ENCODE measurements at places on chromosomes 5 and 9.

DNA sequence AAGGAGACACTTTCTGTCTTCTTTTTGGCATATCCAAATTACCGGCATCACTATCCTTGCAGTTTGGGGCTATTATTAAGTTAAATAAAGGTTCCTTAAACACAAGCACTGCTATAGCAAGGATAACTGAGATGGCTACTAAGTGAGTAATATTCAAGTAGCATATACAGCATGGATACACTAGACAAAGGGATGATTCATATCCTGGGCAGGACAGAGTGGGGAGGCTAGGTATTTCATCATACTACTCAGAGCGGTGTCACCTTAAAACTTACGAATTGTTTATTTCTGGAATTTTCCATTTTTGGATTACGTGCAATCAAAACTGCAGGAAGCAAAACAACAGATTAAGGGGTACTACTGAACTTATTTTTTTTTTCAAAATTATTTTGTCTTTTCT lies 54.1 kb downstream of the FER start:
- DNase-seq, result no peak
- H3K27ac ChIP-seq, result no peak overlapping the region
- H3K4me1 ChIP-seq, result no peaks in the 10 kb centered on the region
- H3K27me3 ChIP-seq, result no peaks in the 10 kb centered on the region
- peaks cover 2% of the 10 kb centered on the region for H3K36me3 ChIP-seq
- no peak overlapping the region for H3K4me3 ChIP-seq

- no peak overlapping the region for H3K27ac ChIP-seq
- peaks cover 7% of the 10 kb centered on the region for H3K27me3 ChIP-seq
- no peak for DNase-seq
- H3K4me1 ChIP-seq, result no peaks in the 10 kb centered on the region
- H3K36me3 ChIP-seq, result no peaks in the 10 kb centered on the region
- H3K4me3 ChIP-seq, result no peak overlapping the region
Observed at GRCh38 chr9:72898360-72898759, 54.5 kb downstream of the ALDH1A1 start.

GRCh38 chr5:1781726-1782384 lies 17.8 kb downstream of the MRPL36 start:
- H3K4me1 ChIP-seq, result peaks cover 17% of the 10 kb centered on the region
- peak overlapping the region; percentile 57 for H3K27ac ChIP-seq
- no peaks in the 10 kb centered on the region for H3K36me3 ChIP-seq

- no peaks in the 10 kb centered on the region for H3K36me3 ChIP-seq
- DNase-seq, result no peak
- H3K27ac ChIP-seq, result no peak overlapping the region
- H3K4me1 ChIP-seq, result no peaks in the 10 kb centered on the region
Observed at GRCh38 chr9:135611142-135611874, 28.0 kb downstream of the GLT6D1 start.

DNA sequence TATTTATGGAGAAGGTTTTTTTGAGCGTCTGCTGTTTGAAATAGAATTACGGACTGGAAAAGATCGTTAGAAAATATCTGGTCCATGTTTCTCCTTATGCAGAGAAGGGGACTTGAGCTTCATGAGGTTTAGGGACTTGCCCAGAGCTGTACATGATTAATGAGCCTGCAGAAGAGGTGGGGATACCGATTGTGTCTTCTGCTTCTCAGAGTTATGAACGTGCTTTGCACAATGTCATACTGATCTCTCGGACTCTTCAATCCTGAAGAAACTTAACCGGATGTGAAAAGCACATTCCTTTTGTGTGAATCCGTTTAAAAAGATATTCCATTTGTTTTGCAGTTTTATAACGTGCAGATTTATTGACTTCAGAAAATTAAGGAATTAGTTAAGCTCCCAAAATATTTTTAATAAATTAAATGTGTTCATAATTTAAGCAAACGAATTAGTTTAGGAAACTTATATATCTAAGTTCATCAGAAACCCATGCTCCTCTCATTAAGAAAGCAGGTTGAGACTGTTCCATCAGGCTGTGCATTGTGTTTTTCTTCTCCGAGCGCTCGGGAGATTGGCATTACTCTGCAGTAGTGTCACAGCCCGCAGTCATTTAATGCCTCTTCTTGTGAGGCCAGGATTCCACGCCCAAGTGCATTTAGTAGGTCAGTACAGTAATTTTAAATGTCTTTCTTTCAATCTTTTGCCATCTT lies 40.8 kb upstream of the MEF2C start:
- no peak for DNase-seq
- no peaks in the 10 kb centered on the region for H3K27me3 ChIP-seq
- H3K27ac ChIP-seq, result no peak overlapping the region
- H3K4me3 ChIP-seq, result no peak overlapping the region

GRCh38 chr5:80804332-80804731 lies 149.5 kb upstream of the DHFR start:
- H3K27ac ChIP-seq, result no peak overlapping the region
- peaks cover 43% of the 10 kb centered on the region for H3K36me3 ChIP-seq
- H3K4me1 ChIP-seq, result peaks cover 7% of the 10 kb centered on the region
- no peak overlapping the region for H3K4me3 ChIP-seq

DNA sequence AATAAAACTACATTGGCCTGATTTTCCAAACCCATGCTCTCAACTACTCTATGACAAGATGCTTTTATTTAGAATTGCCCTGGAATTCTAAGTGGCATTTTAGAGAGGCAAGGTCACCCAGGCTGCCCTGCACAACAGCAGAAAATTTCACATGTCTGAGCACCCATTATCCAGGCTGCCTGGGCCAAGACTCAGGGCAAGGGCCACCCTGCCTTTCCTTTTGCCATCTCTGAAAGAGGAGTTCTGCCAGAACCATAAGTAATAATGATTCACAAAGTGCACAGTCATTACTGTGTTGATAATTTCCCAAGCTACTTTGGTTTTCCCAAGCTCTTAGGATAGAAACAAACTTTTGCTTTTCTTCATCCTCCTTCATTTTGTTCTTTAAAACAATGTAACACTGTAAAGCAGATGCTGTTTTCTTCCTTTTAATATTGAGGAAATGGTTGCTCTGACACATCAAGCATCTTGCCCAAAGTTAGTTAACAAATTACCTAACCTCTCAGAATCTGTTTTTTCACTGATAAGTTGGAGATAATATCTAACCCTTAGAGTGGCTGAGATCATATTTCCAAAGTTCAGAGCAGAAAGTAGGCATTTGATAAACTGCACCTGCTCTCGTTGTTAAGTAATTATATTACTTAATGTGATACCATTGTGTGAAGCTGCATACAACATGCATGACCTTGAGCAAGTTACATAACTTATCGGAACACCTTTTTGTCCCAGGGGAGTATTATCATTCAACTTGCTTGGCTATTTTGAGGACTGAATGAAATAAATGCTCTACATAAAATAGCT lies 325.6 kb downstream of the PRELID2 start:
- H3K36me3 ChIP-seq, result no peaks in the 10 kb centered on the region
- H3K27ac ChIP-seq, result no peak overlapping the region
- no peaks in the 10 kb centered on the region for H3K4me1 ChIP-seq
- H3K27me3 ChIP-seq, result no peaks in the 10 kb centered on the region
- H3K4me3 ChIP-seq, result no peak overlapping the region

DNA sequence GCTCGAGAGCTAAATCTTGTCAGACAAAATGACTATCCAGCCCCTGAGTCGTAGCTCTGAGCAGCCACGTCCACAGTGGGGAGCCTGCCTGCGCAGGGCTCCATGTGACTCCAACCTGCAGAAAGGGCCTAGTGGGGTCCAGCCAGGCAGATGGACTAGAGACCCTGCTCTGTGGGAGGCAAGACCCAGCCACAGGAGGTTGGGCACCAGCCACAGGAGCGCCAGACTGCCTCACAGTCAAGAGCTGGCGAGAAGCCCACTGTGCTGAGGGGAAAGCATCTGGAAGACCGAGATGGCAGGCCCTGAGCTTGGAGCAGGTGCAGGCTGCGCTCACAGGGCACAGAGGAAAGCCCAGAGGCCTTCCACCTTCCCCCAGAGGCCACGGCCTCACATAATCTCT lies 61.4 kb downstream of the C5orf15 start:
- H3K4me3 ChIP-seq, result no peak overlapping the region
- H3K36me3 ChIP-seq, result no peaks in the 10 kb centered on the region
- no peak overlapping the region for H3K27ac ChIP-seq

- H3K4me1 ChIP-seq, result no peaks in the 10 kb centered on the region
- H3K27ac ChIP-seq, result no peak overlapping the region
- no peak for DNase-seq
- H3K36me3 ChIP-seq, result no peaks in the 10 kb centered on the region
- H3K27me3 ChIP-seq, result no peaks in the 10 kb centered on the region
Observed at GRCh38 chr5:124377386-124377785, 369.1 kb downstream of the ZNF608 start.

GRCh38 chr5:179409806-179410205 lies 64.5 kb upstream of the ADAMTS2 start:
- DNase-seq, result no peak
